ENCODE measurements at places on chromosomes 5 and 9. TPM values are rescaled to one million over a fixed set of nuclear protein-coding genes. Genes with fewer than 3 reads are reported as not detected.
A peak's percentile ranks its signal among the peaks of the same experiment; 100 is the strongest.

GRCh38 chr5:138969323-138970002, 94.3 kb upstream of the LRRTM2 start:
- H3K27me3 ChIP-seq: no peaks in the 10 kb centered on the region
- H3K4me3 ChIP-seq: no peak overlapping the region
- no peaks in the 10 kb centered on the region for H3K36me3 ChIP-seq
- H3K27ac ChIP-seq: peak overlapping the region; percentile 54

GRCh38 chr9:100911273-100911672, 117.3 kb upstream of the PLPPR1 start:
- no peaks in the 10 kb centered on the region for H3K36me3 ChIP-seq
- no peak overlapping the region for H3K4me3 ChIP-seq
- H3K27me3 ChIP-seq: no peaks in the 10 kb centered on the region

DNA sequence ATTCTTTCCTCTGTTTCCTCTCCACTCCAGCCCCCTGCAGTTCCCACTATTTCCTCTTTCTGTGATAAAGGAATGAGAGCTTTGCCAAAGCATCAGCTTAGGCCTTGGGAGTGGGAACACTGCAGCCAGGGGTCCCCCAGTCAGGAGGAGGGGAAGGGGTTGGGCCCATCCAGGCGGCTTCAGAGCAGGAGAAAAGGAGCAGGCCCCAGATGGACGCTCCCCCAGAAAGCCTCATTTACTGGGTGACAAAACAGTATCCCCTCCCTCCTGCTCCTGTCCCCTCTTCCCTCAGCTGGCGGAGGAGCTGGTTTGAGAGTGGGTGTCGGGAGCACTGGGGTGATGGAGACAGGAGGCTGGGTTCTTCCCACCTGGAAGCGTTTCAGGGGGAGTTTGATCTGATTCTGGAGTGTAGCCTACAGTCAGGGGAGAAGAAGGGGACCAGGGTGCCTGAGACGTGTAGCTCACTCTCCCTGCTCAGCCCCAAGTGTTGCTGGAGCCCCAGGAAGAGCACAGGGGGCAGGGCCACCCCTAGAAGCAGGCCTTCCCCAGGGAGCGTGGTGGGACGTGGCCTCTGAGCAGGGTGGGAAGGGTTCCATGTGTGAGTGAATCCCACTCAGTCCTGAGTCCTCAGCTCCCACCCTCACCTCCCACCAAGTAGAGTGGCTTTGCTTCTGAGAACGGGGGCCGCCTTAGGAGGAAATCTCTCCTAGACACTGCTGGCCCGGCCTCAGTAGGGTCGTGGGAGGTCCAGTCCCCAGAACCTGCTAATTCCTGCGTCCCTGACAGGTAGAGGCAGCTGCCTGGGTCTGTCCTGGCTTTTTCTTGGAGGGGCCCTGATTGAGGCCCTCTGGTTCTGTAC, 173.1 kb downstream of the CACNA1B start:
- H3K27ac ChIP-seq: peak overlapping the region; percentile 36
- H3K4me1 ChIP-seq: peaks cover 10% of the 10 kb centered on the region
- H3K27me3 ChIP-seq: no peaks in the 10 kb centered on the region
- no peak overlapping the region for H3K4me3 ChIP-seq
- no peak for DNase-seq
- H3K36me3 ChIP-seq: peaks cover 13% of the 10 kb centered on the region

DNA sequence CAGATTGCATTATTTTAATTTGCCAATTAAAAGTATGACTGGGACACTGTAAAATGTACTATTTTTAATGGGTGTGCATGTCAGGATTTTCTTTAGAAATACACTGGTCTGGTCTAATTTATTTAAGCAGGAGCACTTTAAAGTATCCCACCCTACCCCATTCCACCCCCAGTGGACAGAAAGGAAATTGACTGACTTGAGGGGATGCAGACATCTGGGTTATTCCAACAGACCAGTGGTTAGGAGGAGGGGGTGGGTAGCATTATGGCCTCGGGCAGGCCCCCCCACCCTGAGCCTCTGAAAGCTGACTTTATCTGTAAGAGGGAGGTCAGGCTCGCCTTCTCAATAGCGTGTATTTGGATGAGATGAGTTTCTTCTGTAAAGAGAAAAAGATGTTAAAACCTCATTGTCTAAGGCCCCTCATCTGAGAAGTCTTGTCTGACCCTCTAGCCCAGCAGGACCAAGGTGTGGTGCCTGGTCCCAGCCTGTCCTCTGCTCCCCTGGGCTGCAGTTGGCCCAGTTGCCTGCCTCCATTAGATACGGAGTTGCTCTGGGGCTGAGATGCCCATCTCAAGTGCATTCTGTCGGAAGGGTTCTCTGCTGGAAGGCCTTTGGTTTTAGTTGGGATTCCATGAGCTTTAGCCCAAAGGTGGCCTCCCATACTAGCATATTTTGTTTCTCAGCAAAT, 4.4 kb downstream of the HNRNPAB start:
- no peak overlapping the region for H3K4me3 ChIP-seq
- peaks cover 86% of the 10 kb centered on the region for H3K36me3 ChIP-seq
- DNase-seq: peak; percentile 9
- H3K27me3 ChIP-seq: no peaks in the 10 kb centered on the region
- peaks cover 21% of the 10 kb centered on the region for H3K4me1 ChIP-seq

GRCh38 chr5:40409601-40410000, 270.1 kb upstream of the PTGER4 start:
- H3K27ac ChIP-seq: no peak overlapping the region
- H3K4me1 ChIP-seq: no peaks in the 10 kb centered on the region
- H3K4me3 ChIP-seq: no peak overlapping the region

- H3K27me3 ChIP-seq: no peaks in the 10 kb centered on the region
- DNase-seq: no peak
- peaks cover 11% of the 10 kb centered on the region for H3K4me1 ChIP-seq
- H3K27ac ChIP-seq: no peak overlapping the region
- H3K36me3 ChIP-seq: no peaks in the 10 kb centered on the region
- H3K4me3 ChIP-seq: no peak overlapping the region
Measured at GRCh38 chr9:114418053-114418452, 30.3 kb upstream of the AKNA start.

GRCh38 chr5:158658446-158659230, 441.1 kb downstream of the EBF1 start:
- H3K4me1 ChIP-seq: peaks cover 19% of the 10 kb centered on the region
- no peaks in the 10 kb centered on the region for H3K27me3 ChIP-seq
- H3K36me3 ChIP-seq: no peaks in the 10 kb centered on the region
- no peak overlapping the region for H3K4me3 ChIP-seq
- no peak overlapping the region for H3K27ac ChIP-seq

- no peak for DNase-seq
- peaks cover 3% of the 10 kb centered on the region for H3K27me3 ChIP-seq
- no peak overlapping the region for H3K4me3 ChIP-seq
- H3K4me1 ChIP-seq: no peaks in the 10 kb centered on the region
- peaks cover 37% of the 10 kb centered on the region for H3K36me3 ChIP-seq
Measured at GRCh38 chr9:75389101-75389500, 300.8 kb downstream of the OSTF1 start.

- H3K4me1 ChIP-seq: peaks cover 53% of the 10 kb centered on the region
- no peak for DNase-seq
- peaks cover 9% of the 10 kb centered on the region for H3K36me3 ChIP-seq
- no peaks in the 10 kb centered on the region for H3K27me3 ChIP-seq
Measured at GRCh38 chr5:143013176-143013891, 243.2 kb downstream of the ARHGAP26 start.

Gene ZFP2
- total RNA-seq: 2.0 TPM

Gene LHX2
- 0.50 TPM for total RNA-seq

Gene NTMT1
- 58.1 TPM for total RNA-seq

Gene CYLC2
- total RNA-seq: not detected

Gene PTPRD
- 69.6 TPM for total RNA-seq
